ENCODE measurements at places on chromosomes 16 and 17.

GRCh38 chr16:10770907-10771306 is 27.3 kb downstream of the NUBP1 start:
- DNase-seq, result no peak

GRCh38 chr17:81075307-81075706 is 40.4 kb downstream of the BAIAP2 start:
- DNase-seq, result no peak

DNA sequence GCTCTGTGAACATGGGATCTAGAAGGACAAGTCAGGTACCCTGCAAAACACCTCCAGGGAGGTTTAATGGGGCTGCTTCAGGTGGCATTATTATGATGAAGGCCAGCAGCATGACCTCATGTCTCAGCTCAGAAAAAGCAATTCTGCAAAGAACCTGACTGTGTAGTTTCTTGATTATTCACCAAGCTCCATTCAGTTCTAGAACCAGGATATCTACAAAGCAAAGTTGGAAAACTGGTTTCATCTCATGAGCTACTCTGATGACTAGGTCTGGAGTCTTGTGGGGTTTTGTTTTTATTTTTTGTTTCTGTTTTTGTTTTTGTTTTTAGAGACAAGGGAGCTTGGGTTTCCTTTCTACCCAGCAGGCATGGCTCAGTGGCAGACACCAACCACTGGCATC is 19.0 kb upstream of the LRRC37A3 start:
- DNase-seq, result no peak

- DNase-seq, result no peak
These were observed 87.7 kb downstream of the C16orf95 start for GRCh38 chr16:87229230-87230188.

DNA sequence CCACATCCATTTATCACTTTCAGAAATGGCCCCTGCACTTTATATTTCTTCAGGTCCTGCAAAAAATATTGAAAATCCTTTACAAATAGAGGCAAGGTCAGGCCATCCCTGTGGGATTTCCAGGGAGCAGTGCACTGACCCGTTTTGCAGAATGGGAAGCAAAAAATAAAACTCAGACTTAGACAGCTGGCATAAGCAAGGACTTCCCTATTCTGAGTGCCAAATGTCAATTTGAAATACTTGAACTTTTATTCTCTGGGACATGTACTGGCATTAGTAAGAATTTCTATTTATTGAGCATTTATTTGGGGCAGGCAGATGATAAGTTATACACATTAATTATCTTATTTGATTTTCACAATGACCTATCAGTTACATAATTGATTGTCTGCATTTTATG is 32.4 kb downstream of the PRKCB start:
- DNase-seq, result no peak

Data from CD4-positive, alpha-beta T cell treated with Interleukin-6 for 4 hours (primary cell).